Stimulated activated CD8-positive, alpha-beta memory T cell treated with anti-CD3 and anti-CD28 coated beads, Interleukin-2, amount 100 ng/mL, for 48 hours (primary cell): ENCODE measurements at places on chromosomes 7 and 10.

- no peak for DNase-seq
Measured at GRCh38 chr10:132572545-132572937, 35.0 kb downstream of the INPP5A start.

DNA sequence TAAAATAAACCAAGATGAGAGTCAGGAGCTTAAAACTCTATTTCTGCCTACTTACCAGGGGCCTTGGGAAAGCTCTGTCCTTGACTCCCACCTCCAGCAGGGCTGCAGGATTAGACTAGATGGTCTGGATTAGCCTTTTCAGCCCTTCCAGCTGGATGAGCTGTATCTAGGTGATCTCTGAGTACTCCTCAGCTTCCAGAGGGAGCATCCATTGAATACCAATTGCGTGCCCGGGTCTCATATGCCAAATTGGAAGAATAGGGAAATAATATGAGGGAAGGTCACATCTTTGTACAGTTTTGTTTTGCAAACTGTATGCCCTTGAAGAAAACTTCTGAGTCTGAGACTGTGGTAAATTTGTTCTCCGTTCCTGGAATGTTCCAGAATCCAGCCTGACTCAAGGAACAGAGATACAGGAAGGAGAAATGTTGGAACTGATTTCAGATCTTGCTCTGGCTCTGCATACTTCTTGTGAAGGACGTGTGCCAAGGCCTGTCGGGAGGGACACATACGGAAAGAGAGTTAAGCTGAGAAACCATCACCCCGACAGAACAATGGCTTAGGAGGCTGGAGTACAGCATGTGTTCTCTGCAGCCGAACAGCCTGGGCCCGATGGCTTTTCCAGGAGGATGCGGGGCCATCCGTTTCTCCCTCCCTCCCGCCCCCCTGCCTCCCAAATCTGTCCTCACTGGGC lies 44.9 kb downstream of the MINDY4 start:
- no peak for DNase-seq

DNA sequence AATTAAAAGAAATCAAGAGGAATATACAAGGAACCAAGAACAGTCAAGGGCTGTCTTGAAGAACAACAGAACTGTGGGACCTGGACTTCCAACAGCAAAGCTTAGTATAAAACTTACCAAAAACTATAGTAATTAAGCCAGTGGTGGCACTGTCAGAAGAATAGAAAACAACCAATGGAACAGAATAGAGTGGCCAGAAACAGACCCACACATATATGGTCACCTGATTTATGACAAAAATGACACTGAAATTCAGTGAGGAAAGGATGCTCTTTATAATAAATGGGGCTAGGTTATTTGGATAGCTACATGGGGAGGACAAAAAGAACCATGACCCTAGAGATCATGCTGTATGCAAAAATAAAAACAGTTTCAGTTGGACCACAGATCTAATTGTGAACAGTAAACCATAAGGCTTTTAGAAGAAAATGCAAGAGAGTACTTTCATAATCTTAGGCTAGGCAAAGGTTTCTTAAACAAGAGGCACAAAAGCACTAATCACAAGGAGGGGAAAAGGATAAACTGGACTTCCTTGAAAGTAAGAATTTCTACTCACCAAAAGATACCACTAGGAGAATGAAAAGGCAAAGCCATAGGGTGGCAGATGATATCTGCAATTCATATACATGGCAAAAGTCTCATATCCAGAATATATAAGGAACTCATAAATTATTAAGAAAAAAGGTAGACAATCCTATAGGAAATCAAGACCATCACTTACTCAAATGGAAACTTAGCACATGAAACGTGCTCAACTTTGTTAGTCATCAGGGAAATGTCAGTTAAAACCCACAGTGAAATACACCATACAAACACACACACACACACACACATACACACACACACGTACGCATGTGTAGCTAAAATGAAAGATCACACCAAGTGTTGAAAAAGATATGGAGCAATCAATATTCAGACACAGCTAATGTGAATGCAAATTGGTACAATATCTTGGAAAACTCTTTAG lies 20.8 kb downstream of the HYCC1 start:
- no peak for DNase-seq

DNA sequence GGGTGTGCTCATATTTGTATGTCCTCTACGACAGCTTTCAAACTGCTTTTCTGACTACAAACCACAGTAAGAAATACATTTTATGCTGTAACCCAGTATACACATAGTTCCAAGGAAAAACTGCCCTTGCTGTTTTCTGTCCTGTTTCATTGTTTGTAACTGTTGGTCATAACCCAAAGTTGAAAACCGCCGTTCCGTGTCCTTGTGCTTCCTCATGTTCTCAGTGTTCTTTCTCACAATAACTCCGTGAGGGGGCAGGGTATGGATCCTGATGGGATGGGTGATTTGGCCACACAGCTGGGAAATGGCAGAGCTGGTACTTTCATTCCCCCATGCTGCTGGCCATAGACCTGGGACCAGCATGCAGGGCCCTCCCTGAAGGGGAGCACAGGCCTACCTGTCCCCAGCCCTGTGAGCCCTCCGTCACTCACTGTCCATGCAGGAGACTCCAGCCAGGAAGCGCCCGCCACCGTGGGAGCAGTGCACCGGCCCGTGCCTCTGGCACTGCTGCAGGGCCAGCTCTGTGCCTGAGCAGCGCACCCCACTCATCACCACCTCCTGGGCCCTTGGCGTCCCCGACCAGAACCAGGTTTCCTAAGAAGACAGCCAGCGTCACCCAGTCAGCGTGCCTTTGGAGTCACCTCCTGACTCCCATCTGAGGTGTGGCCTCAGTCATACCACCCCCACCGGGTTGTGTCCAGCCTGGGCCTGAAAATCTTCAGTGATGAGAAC lies 12.7 kb downstream of the LOXL4 start:
- DNase-seq = no peak

- DNase-seq = no peak
Measured at GRCh38 chr7:146084086-146084485, 32.5 kb upstream of the CNTNAP2 start.

- no peak for DNase-seq
Measured at GRCh38 chr10:35611750-35612149, 6.6 kb downstream of the GJD4 start.

GRCh38 chr7:127922656-127923055 lies 108.6 kb downstream of the LRRC4 start:
- no peak for DNase-seq

DNA sequence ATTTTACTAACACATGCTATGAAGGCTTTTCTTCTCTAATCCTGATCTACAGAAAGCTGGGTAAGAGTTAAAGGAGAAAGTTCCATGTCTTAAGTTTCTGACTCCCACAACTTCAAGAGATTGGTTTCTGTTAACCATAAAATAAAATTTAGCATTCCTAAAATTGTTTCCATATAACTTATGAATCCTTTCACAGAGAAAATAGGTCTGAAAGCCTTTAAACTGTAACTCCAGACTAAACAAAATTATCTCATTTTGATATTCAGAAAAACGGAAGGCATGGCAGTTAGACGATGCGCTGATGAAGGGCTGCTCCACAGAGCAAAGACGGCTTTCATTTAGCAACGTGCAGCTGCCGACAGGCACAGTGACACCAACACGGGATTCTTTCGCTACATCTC lies 133.3 kb downstream of the SLC25A13 start:
- no peak for DNase-seq

DNA sequence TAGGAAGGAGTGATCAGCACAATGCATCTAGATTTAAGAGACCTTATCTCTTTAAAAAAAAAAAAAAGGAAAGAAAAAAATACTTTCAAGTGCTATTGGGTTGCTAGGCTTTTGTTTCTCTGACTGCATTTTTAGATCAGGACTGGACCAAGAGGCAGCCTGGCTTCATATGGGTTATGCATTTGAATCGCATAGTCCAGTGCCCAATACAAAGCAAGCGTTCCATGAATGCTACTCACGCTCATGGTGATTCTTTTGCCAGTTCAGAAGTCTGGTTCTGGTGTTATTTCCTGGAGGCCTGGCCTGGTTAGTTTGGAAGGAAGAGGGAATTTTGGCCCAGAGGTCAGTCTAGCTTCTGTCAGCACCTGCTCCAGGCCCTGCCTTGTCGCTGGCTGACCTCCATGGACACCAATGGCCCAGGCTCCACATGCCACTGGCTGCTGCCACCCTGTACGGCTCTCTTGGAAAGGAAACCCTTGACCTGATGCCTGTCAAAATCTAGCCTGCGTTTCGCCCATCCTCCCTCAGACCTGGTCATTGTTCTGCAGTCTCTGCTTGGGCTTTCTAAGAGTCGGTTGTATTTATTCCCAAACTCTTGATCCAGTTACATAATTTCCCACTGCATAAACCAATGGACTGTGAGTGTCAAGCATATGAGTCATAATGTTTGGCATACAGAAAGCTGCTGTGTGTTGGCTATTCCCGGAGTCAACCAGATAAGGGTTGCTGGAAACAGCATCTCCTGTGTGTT lies 74.3 kb upstream of the MKX start:
- no peak for DNase-seq

- no peak for DNase-seq
Measured at GRCh38 chr7:91090684-91091083, 173.5 kb upstream of the FZD1 start.

DNA sequence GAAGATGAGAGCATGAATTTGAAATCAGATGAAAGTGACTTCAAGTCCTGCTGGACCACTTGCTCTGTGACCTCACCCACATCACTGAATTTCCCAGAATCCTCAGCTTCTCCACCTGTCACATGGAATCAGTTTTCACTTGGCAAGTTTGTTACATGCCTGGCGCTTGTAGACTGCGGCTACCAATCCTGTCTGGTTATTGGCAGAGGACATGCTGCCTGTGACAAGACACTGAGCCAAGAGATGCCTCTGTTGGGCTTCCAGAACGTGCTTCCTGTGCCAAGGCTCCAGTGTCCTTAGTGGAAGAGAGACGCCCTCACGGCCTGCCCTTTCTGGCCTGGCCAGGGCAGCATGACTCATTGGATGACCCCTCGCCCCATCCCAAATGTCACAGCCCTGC lies 4.4 kb upstream of the MYL10 start:
- DNase-seq = no peak

DNA sequence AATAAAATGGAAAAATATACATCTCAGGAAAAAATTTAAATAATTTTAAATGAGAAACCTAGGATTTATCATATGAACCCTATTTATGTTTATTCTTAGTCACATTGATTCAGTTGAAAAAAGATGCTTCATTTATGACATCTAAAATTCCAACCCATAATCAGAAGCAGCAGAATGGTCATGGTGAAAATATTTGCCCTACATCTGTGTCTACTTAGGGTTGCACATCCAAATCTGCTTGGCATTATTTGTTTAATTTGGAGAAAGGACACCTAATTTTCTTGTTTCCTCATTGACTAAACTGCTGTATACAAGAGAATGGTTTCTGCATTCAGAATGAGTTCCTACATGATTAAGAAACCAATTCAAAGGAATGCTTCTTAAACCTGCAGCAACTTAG lies 72.9 kb upstream of the SKAP2 start:
- no peak for DNase-seq

DNA sequence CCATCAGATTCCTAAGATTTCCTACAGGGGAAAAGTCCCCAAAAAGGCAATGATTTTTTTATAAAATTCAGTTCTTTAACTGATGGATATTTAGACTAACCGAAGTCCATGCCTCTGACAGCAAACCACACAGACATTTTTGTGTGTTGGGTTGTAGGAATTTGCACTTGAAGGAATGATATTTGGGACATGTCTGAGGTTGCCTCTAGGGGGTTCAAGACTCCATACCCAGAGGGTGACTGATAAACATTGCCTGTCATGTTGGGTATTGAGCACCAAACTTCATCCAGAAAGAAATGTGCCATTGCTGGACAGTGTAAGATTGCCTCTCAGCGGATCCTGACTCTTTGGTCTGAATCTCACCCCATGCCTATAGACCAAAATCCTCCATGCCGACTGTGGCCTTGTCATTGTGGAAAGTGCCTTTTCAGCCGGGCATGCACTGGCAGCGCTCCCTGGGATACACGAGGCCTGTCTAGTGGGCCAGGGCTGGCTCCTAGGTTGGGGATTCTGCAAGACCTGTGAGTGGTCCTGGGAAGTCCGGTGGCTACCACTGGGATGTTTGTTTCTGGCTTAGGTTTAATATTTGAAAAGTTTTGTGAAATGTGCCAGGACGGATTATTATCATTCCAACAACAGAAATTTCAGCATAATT lies 252.9 kb downstream of the WDR37 start:
- DNase-seq = no peak

- DNase-seq = no peak
Measured at GRCh38 chr10:35456153-35456720, 119.9 kb downstream of the CCNY start.

DNA sequence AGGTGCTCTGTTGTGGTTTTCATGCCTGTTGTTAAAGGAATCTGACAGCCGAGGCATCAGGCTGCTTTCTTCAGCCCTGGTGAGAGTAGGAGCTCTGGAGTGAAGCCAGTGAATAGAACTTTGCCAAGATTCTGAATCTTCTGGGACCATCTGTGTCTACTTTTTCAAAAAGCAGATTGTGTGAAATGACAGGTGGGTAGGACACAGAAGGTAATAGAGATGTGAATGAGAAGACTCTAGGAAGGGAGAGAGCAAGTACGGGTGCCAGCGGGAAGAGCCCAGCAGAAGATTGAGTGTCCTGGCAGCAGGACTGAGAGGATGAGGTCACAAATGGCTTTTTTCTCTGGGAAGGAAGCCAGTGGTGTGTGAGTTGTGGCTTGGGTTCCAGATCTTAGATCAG lies 429.2 kb downstream of the SDK1 start:
- DNase-seq = no peak

GRCh38 chr10:121418126-121418777 lies 180.0 kb downstream of the FGFR2 start:
- no peak for DNase-seq

- DNase-seq = no peak
Measured at GRCh38 chr7:132488634-132489302, 87.5 kb downstream of the PLXNA4 start.

- DNase-seq = no peak
Measured at GRCh38 chr7:144628176-144628575, 207.7 kb downstream of the TPK1 start.

- DNase-seq = no peak
Measured at GRCh38 chr10:117175215-117175900, 21.9 kb upstream of the KCNK18 start.

GRCh38 chr10:129048513-129048912 lies 418.5 kb upstream of the MGMT start:
- no peak for DNase-seq

GRCh38 chr10:78231939-78232338 lies 198.3 kb downstream of the RPS24 start:
- no peak for DNase-seq

- no peak for DNase-seq
Measured at GRCh38 chr10:82826132-82826531, 951.1 kb downstream of the NRG3 start.

DNA sequence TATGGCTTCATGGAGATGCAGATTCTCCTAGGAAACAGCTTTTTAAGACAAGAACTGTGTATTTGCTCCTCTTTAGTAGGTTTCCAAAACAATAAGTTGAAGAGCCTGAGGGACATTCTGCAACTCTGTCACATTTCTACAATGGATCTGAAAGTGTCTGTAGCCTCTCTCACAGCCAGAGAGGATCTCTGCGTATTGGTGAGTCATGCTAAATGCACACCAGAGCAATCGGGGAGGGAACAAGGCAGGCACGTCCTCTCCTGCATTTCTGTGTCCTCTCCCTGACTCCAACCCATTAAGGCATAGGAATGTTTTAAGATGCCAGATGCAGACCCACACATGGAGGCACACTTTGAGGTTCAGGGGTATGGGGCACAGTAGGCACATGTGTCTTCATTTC lies 1126.4 kb upstream of the GHITM start:
- DNase-seq = no peak
